Stimulated activated CD4-positive, alpha-beta T cell treated with anti-CD3 and anti-CD28 coated beads, Interleukin-1b, Interleukin-23, amount 100 ng/mL, for 1 hour (primary cell): ENCODE measurements at places on chromosomes 16 and 17.

GRCh38 chr17:72759301-72759700, 333.2 kb downstream of the SLC39A11 start:
- no peak for DNase-seq

GRCh38 chr16:27318392-27319256, 4.8 kb downstream of the IL4R start:
- no peak for DNase-seq

DNA sequence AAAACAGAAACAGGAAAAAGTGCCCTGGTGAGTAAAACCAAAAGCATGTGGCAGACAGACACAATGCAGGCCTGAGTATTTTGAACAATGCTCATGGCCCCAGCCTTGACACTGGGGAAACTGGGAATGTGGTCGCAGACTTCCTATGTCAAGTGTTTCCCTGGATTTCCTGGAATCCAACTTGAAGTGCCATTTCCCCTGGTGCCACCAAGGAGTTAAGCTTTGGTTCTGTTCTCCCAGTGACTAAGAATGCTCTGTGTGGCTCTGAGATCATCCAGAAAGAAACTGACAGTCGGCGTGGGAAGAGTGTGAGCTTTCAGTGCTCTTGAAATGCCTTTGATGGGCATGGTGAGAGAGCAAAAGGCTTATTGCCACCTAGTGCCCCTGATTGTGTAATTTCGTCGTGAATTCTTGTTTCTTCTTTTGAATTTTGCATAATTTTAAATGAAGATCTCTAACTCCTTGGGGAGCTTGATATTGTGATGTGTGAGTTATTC, 96.0 kb downstream of the YPEL2 start:
- peak; percentile 9 for DNase-seq

GRCh38 chr16:69476920-69477443, 52.6 kb downstream of the CYB5B start:
- DNase-seq, result no peak

GRCh38 chr16:87832137-87832527, 37.2 kb downstream of the SLC7A5 start:
- no peak for DNase-seq

GRCh38 chr17:17416400-17417360, 60.1 kb upstream of the MED9 start:
- no peak for DNase-seq

GRCh38 chr17:81094509-81095382, 59.8 kb downstream of the BAIAP2 start:
- DNase-seq, result peak; percentile 65

GRCh38 chr16:14500791-14501190, 129.3 kb downstream of the PARN start:
- no peak for DNase-seq

DNA sequence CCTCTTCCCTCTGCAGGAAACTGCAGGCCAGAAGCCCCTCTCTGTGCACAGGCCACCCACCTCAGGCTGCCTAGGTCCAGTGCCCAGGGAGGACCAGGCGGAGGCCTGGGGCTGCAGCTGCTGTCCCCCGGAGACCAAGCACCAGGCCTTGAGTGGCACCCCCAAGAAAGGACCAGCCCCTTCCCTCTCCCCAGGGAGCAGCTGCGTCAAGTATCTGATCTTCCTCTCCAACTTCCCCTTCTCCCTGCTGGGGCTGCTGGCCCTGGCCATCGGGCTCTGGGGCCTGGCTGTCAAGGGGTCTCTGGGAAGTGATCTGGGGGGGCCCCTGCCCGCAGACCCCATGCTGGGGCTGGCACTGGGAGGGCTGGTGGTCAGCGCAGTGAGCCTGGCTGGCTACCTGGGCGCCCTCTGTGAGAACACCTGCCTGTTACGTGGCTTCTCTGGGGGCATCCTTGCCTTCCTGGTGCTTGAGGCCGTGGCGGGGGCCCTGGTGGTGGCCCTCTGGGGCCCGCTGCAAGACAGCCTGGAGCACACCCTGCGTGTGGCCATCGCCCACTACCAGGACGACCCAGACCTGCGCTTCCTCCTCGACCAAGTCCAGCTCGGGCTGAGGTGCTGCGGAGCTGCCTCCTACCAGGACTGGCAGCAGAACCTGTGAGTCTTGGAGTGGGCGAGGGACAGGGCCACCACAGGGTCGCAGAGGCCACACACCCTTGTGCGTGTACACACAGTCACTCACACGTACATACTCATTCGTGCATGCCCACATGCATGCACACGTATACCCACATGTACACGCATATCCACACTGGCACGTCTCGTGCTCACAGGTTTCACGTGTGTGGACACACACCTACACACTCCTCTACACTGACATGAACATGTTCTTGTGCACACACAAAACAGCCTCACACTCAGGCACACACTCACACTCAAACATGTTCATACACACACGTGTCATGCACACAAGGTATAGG, 8.3 kb downstream of the TSPAN10 start:
- DNase-seq, result no peak

GRCh38 chr17:227078-227945, 45.9 kb upstream of the DOC2B start:
- no peak for DNase-seq

DNA sequence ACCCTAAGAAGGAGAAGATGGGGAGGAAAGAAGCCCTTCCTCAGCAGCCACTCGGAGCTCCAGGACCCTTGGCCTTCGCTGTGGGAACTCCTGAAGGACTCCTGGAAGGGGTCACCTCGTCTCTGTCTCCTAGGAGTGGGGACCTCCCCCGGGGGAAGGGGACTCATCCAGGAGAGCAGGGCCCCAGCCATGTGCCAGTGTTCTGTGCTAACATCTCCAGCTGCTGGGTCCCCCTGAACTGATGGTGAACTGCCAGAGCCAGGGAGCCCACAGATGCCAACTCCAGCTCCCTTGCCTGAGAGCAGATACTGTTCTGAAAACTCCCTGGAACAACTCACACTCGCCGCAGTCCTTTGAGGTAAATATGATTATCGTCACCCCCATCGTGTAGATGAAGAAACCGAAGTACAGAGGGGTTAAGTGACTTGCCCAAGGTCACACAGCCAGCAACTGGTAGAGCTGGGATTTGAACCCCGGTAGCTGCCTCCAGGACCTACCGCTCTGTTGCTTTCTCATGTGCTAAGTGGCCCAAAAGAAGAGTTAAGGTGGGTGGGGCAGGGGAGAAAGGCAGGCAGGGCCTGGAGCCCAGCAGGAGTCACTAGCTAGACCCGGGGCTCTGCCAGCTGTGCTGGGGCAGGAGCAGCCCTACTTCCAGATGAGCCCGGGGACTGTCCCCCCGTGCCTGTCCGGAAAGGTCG, 10.5 kb downstream of the TIMM22 start:
- no peak for DNase-seq

DNA sequence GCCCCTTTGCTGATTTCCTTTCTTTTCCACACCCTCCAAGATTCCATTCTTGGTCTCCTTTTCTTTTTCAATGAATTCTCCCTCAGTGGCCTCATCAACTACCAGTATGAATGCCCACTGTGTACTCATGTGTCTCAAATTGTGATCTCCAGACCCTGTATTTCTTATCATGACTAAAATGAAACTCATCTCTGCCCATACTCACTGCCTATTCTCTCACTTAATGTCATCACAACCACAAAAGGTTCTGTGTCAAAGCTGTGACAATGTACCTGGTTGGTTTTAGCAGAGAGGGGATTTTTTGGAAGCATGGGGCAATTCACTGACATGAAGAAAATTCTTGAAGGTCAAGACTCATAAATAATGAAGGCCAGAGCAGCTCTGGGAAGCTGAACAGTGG, 11.5 kb upstream of the TBX4 start:
- DNase-seq, result no peak

- no peak for DNase-seq
These were observed 722.0 kb downstream of the MAF start for GRCh38 chr16:78878570-78878969.

DNA sequence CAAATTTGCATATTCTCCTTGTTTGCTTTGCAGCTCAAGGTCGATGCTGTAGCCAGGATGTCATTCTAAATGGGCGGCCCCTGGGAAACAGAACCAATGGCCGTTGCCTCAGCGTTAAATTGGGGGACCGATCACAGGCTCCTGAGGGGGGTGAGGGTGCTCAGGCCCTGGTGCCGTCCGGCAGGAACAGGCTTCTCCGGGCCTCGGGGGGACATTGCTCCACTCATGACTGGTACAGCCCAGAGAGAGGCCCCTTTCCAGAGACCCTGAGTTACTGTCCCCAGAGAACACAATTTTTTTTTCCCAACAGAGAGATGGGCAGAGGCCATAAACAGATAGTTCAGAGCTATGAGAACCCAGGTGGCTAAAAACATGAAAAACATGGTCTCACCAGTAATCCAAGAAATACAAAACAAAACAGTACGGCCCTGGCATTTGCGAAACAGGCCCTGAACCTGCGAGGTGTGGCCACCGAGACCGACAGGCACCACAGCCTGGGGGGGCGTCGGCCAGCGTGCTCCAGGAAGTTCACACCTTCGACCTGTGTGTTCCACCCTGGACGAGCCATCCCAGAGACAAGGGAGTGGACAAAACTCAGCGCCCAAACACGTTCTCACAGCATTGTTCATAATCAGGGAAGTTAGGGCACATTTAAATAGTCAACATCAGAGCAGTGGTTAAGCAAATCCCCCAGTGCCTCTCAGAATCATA, 82.8 kb downstream of the METRNL start:
- no peak for DNase-seq

DNA sequence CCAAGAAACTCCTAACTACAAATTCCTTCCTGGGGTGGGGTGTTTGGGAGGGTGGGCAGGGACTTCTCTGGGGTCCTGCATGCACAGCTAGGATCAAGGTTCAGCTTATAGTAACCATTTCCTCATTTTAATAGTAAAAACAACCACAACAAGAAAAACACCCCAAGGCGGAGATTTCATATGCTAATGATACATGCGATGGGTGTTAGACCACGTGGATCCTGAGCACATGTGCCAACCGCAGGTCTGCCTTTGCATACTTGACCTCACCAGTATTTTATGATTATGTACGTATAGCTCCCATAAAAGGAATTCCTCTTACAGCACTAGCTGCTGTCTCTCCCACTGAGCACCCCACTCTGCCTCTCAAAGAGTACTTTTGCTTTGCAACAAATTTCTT, 1.9 kb downstream of the KRTAP4-11 start:
- no peak for DNase-seq

- no peak for DNase-seq
These were observed 200.4 kb downstream of the AXIN2 start for GRCh38 chr17:65360961-65361552.

DNA sequence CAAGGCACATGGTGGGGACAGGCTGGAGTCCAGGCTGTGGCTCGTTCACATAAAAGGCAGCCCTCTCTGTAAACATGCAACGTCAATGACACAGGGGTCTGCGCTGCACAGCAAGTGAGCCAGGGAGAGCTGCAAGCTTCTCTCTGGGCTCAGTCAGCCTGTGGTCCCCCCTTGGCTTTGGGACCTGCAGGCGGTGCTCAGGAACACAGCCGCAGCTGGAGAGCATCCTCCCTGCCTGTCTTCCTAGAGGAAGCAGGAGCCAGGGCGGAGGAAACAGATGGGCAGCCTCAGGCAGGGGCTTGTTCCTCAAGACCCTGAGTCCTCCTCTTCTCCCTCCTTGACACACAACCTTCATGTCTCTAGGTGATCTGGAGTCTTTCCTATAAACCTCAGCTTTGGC, 228.0 kb downstream of the C16orf78 start:
- no peak for DNase-seq

DNA sequence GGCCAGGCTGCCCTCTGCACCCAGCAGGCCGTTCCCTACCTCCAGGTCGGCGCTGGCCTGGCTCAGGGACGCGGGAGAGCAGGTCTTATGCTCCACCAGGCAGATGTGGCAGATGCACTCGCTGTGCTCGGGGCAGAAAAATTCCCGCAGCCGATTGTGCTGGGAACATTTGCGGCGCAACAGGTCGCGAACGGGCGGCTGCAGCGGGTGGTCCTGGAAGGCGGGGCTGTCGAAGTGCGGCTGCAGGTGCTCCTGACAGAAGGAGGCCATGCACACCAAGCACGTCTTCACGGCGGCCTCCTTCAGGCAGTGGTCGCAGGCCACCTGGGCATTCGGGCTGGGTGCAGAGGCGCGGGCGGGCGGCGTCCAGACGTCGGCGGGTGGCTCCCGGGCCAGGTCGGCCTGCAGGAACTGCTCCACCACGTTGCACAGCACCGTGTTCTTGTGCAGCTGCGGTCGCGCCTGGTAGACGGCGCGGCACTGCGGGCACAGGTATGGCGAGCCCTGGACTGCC, 439 bp downstream of the TRIM25 start:
- DNase-seq, result no peak

DNA sequence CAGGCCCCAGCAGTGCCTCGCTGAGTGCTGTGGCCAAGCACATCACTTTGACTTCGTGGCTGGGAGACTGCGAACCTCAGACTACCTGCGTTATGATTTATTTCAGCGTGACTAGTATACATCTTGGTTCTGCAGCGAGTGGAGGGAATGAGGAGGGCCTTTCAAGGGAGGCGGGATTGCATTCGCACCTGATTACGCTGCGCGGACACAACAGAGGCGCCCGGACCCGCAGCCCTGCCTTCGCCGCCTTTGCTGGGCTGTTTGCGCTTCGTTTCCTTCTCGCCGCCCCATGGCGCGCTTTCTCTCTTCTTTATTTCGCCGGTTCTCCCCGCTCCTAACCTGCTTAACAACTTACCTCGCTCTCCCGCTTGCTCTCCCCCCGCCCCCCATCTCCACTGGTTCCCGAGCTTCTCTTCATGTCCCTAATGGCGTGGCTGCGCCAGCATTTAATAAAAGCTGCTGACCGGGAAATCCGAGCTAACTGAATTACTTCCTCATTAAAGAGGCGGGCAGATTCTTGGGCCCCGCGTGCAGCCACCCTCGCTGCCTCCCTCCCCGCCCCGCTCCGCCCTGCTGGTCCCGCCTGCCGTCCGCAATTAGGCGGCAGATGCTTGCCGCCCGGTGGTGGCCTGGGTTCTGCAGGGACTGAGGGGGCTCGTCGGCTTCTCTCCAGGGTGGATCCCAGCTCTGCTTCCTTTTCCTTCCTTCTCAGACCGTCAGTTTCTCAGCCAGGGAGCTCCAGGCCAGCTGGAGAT, 257.6 kb upstream of the SDK2 start:
- no peak for DNase-seq

DNA sequence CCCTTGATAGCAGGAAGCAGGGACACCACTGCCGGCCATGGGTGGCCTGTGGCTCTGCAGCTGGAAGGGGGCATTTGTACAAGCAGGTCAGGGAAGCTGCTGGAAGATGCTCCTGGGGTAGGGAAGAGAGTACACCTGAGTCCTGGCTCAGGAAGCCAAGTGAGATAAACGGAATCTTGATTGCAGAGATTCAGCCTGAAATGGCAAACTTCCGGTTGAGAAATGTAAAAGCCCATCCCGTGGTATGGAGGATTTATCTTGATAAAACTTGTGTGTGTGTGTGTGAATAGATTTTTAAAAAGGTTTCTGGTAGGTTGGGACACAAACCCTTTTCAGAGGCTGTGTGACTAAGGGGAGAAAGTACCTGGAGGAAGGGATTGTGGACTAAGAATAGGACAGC, 29.6 kb downstream of the C17orf100 start:
- DNase-seq, result no peak

- DNase-seq, result no peak
These were observed 115.7 kb upstream of the PMFBP1 start for GRCh38 chr16:72287649-72288048.

GRCh38 chr16:51149721-51150164, 1.3 kb downstream of the SALL1 start:
- DNase-seq, result no peak

- no peak for DNase-seq
These were observed 8.1 kb downstream of the MPO start for GRCh38 chr17:58272367-58273280.

GRCh38 chr17:73952082-73952479, 251.4 kb upstream of the RPL38 start:
- no peak for DNase-seq
